Hematopoietic multipotent progenitor cell treated with erythropoietin and hydrocortisone succinate and interleukin-3 and kit ligand, for 17 days (in vitro differentiated cells): ENCODE measurements at places on chromosomes 3 and 15.

GRCh38 chr15:95291898-95292472, 1038.5 kb upstream of the NR2F2 start:
- DNase-seq: peak; percentile 28

GRCh38 chr3:38586546-38587520, 62.7 kb downstream of the SCN5A start:
- DNase-seq: no peak

DNA sequence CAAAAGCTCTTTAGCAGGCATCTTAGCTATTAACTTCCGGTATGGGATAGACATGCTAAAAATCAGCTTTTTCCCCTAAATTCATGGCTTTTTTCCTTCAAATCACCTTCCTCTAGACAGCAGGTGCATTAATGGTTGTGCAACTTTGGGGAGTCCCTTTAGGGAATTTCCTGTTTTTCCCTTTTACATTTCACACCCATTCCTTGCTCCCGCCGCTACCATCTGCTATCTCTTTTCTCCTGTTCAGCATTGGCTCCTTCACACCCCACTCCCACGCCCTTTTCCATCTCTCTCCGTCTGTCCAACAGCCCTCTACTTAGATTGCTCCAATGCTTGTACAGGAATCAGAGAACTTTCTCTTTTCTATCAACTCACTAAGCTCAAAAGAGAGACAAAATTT, 43.4 kb downstream of the FEZF2 start:
- no peak for DNase-seq

DNA sequence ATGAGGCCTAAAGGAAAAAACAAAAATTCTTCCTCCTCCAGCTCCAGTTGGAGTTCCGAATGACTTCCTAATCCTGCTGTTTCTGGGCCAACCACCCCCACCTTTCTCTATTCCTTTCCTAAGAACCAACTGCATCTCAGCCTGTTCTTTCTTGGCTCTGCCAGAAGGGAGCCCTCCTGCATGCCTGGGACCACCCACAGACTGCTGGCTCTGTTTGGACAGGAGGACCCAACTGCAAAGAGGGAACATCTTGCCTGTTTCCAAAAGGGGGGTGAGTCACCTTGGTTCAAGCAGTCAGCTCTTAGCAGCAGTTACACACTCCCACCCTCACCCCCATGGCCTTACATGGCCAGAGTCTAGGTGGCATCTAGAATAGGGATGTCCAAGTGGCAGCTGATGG, 116.0 kb upstream of the PRICKLE2 start:
- DNase-seq: no peak

- no peak for DNase-seq
Observed at GRCh38 chr3:109984976-109985375, 647.6 kb upstream of the DPPA4 start.

- DNase-seq: no peak
Observed at GRCh38 chr3:182671942-182672341, 121.4 kb upstream of the ATP11B start.

DNA sequence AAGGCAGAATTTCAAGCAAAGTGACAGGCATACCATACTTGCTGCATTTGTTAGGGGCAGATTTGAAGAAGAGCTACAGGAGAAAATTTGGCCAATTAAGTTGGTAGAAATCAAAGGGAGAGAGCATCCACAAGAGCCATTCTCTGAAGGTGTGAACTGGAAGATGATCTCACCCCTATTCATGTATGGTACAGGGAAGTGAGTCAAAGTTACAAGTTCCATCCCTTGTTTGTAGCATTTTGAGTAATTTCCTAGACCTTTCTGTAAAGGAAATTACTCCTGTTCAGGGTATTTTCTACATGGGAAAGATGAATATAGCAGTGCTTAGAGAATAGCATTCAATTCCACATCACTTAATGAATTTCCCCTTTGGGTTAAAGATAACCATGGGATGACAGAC, 28.4 kb downstream of the TTC14 start:
- DNase-seq: no peak

DNA sequence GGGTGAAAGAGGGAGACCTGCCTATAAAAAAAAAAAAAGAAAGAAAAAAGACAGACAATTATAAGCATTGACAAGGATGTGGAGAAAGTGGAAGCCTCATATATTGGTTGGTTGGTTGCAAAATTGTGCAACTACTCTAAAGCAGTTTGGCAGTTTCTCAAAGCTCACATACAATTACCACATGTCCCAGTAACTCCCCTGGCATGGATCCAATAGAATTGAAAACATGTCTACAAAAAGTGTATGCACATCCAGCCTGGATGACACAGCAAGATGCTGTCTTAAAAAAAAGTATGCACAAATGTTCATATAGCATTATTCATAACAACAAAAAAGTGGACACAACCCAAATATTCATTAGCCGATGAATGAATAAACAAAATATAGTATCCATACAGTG, 19.5 kb downstream of the SETMAR start:
- peak; percentile 73 for DNase-seq

GRCh38 chr3:194908496-194908895, 222.8 kb downstream of the FAM43A start:
- no peak for DNase-seq

GRCh38 chr3:69665026-69665737, 74.1 kb upstream of the MITF start:
- DNase-seq: no peak

DNA sequence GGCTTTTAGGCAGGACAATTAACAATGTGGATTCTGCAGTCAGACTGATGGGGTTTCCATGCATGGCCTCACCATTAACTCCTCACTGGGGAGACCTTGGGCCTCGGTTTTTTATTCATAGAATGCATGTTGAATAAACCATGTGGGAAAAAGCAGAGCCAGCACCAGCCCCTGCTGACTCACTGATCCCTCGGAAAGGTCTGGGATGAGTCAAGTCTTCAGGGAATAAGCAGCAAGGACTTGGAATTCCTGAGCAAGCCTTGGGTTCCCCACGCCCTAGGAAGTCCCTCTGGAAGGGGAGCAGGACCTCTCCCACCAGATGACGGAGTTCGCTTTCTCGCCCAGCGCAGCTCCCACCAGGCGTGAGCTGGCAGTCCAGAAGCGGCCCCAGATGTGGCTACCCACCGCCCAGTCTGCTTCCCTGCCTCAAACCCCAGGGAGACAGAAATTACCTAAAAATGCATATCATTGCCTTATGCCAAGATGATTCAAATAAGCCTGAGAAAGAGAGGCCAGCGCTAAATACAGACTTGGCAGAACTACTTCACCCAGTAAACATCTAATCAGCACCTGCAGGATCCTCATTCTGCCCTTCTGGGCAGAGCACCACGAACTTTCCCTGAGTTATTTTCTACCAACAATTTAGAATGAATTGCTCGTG, 45.4 kb downstream of the BTD start:
- DNase-seq: no peak

DNA sequence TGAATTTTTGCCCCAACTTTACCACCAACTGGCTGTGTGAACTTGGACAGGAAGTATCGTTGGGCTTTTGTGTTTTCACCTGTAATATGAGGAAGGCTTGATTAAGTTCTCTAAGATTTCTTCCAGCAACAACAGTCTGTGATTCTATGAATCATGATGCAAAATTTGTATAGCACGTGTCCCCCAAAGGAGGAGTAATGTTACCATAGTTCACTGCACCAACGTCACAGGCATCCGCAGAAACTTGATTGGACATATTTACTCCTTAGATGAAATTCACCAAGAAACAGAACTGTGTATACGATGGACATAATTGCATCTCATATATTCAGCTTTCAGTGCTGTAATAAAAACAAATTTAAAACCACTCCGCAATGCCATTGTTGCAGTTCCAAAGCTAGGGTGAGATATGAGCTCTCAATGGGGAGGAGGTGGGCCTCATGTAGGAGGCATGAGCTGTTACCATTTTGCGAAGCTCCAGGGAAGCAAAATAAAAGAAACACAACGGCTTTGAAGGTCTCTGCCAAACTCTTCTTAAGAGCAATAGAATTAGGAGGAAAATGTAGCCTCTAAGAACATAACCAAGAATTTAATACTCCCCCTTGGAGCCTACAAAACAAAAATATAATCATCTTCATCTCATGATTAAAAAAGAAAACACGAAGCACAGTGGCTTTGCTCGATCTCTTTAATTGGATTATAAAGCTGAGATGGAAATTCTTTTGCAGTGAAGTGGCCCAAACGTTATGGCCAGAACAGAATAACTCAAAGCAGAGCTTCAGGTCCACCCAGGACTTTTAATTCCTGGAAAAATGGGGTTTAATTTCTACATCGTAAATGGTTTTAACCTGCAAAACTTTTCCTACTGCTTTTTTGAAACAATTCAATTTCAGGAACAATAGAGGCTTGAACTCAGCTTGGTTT, 80.7 kb downstream of the CHST2 start:
- DNase-seq: no peak

DNA sequence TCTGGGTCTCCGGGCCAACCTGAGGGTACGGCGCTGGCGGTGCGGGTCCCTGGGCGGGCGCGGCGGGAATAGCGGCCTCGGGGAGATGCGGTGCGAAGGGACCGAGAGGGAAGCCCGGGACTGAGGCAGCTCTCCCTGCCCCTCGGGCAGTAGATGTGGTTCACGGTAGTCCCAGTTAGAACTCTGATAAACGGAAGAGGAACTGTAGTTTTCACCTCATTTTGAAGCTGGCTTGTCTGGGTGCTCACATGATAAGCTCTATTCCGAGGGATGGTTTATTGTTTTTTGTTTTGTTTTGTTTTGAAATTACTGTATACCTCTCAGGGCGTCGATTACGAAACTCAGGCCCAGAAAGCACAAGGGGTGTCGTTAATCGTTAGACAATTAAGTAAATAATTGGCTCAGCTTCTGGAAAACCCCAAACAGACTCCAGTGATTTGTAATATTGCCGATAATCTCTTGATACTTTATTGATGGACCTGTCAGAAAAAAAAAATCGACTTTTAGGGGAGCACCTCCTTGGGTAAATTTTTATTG, 413 bp downstream of the NUSAP1 start:
- DNase-seq: no peak

GRCh38 chr3:43699864-43700263, 9.1 kb downstream of the ABHD5 start:
- peak; percentile 60 for DNase-seq

DNA sequence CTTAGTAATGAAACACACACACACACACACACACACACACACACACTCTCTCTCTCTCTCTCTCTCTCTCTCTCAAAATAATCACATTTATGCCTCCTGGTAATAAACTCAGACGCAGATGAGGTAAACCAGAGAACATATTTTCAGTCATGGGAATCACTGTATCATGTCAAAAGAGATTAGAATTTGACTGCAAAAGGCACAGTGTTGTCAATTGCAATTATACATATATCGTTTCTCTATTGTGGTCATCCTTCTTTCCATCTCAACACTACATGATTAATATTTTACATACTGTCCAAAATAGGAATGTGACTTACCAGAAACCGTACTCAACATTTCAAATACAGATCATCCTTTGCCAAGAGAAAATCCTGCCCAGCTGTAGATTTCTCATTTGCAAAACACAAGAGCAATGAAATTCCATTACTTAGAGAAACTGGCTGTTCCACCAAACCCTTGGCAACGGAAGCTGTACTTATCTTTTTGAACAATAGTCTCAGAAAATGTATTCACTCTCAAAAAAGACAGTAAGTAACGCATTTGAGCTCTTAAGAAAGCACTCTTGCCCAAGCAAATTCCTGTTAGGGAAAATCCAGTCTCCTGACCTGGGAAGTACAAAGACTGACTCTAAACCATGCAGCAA, 24.3 kb downstream of the PDZRN3 start:
- DNase-seq: no peak
